Small intestine (tissue), 16 donors: ENCODE measurements at places on chromosomes 5 and 9.

- no peaks in the 10 kb centered on the region for H3K27me3 ChIP-seq
- no peaks in the 10 kb centered on the region for H3K36me3 ChIP-seq
- no peaks in the 10 kb centered on the region for H3K4me1 ChIP-seq
Measured at GRCh38 chr5:41787265-41787664, 83.0 kb downstream of the OXCT1 start.

DNA sequence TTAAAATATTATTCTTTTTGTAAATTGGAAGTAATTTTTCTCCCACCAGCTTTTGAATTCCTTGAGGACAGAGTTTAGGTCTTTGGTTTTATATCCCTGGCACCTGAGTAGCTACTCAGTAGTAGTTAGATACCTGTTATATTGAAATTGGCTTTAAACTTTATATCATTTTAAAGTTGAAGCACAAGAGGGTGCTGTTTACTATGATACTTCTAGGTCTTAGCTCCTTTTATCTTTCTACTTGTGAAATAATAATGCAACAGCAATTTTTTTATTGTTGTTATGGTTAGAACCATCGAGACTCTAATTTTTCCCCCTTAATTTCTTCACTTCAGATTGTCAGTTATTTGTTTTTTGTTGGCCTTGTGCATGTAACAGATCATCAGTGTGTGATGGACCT is 46.3 kb downstream of the AP3S1 start:
- H3K36me3 ChIP-seq, result no peaks in the 10 kb centered on the region
- no peaks in the 10 kb centered on the region for H3K27me3 ChIP-seq
- H3K4me3 ChIP-seq, result no peak overlapping the region
- peak; percentile 18 for DNase-seq
- no peaks in the 10 kb centered on the region for H3K4me1 ChIP-seq

GRCh38 chr5:148861088-148861487 is 34.7 kb downstream of the ADRB2 start:
- H3K4me1 ChIP-seq, result no peaks in the 10 kb centered on the region
- H3K27ac ChIP-seq, result no peak overlapping the region
- peaks cover 3% of the 10 kb centered on the region for H3K27me3 ChIP-seq
- H3K36me3 ChIP-seq, result no peaks in the 10 kb centered on the region

DNA sequence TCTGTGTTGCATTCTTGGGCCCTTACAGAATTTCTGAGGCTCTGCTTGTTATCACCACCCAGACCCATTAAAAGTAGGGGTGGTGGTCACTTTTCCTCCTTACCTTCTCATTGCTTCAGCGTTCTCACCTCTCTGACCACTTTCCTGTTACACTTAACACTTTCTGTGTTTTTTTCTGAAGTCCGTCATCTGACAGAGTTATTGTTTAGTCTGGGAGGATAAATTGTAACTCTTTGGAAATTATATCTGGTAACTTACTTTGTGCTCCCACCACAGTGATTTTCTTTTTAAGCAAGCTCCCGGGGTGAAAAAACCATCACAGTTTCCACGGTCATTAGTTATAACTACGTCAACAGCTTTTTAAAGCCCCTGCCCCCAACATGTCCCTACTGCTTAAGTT is 211.2 kb upstream of the OTULINL start:
- no peaks in the 10 kb centered on the region for H3K27me3 ChIP-seq
- H3K36me3 ChIP-seq, result peaks cover 42% of the 10 kb centered on the region
- H3K4me1 ChIP-seq, result no peaks in the 10 kb centered on the region
- no peak overlapping the region for H3K4me3 ChIP-seq
- no peak for DNase-seq
- no peak overlapping the region for H3K27ac ChIP-seq

GRCh38 chr9:117400171-117400570 is 14.7 kb downstream of the ASTN2 start:
- DNase-seq, result no peak
- H3K27me3 ChIP-seq, result peaks cover 6% of the 10 kb centered on the region
- no peak overlapping the region for H3K27ac ChIP-seq
- no peaks in the 10 kb centered on the region for H3K4me1 ChIP-seq

- no peaks in the 10 kb centered on the region for H3K36me3 ChIP-seq
- H3K27me3 ChIP-seq, result no peaks in the 10 kb centered on the region
- no peak for DNase-seq
- no peak overlapping the region for H3K4me3 ChIP-seq
- H3K27ac ChIP-seq, result no peak overlapping the region
- H3K4me1 ChIP-seq, result no peaks in the 10 kb centered on the region
Measured at GRCh38 chr5:173848986-173849596, 39.1 kb upstream of the CPEB4 start.

- H3K27me3 ChIP-seq, result peaks cover 3% of the 10 kb centered on the region
- DNase-seq, result no peak
- peaks cover 7% of the 10 kb centered on the region for H3K4me1 ChIP-seq
Measured at GRCh38 chr5:142600611-142601358, 85.1 kb downstream of the FGF1 start.
